Activated naive CD4-positive, alpha-beta T cell treated with Interleukin-2 at 50 U/mL for 16 hours (primary cell): ENCODE measurements at places on chromosomes 7 and 10.

DNA sequence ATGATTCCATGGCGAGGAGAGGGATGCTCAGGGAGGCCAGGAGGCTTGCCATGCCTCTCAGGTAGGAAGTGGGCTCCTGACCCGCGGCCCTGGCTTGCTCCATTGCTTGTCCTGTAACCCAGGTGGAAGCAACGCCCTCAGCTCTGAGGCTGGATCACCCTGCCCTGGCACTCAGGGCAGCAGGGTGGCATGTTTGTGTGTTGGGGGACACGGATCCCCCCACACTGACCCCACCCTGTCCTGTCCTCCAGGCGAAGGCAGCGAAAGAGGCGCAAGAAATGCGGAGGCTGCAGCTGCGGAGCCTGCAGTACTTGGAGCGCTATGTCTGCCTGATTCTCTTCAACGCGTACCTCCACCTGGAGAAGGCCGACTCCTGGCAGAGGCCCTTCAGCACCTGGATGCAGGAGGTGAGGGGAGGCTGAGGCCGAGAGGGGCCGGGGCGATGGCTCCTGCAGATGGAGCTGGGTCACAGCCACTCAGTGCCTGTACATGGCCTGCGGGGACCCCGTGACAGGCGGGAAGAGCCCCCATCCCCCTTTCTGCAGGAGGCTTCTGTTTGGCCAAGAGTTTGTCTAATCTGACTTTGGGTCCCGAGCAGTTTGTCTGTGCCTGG lies 38.3 kb downstream of the PRF1 start:
- no peak for DNase-seq

DNA sequence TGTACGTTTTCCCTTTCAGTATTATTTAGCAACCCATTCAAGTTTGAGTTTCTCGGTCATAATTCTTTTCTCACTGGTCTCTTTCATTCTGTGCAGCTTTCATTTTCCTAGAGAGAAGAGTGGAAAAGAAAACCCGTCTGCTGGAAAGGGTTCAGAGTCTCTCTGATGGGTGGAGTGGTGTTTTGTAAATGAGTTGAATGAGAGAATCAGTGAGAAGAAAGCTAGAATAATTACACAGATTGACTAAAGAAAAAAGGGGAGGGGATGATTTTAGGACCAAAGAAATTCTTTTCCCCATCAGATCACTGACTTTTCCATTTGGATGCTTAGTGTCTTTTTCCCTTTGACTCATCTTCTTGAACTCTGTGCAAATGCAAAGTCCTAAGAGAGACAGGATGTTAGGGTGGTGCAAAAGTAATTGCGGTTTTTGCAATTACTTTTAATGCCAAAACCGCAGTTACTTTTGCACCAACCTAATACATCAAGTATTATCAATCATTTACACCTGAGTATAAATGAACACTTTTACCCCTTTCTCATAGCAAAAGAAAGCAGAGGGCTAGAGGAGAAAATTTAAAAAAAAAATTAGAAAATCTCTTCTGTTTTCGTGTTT lies 242.1 kb upstream of the SP4 start:
- no peak for DNase-seq

GRCh38 chr10:130711072-130711471 lies 574.9 kb downstream of the GLRX3 start:
- DNase-seq, result no peak

- no peak for DNase-seq
These were observed 24.8 kb downstream of the WDR86 start for GRCh38 chr7:151384776-151385625.

GRCh38 chr10:7857262-7857661 lies 39.0 kb downstream of the TAF3 start:
- no peak for DNase-seq

DNA sequence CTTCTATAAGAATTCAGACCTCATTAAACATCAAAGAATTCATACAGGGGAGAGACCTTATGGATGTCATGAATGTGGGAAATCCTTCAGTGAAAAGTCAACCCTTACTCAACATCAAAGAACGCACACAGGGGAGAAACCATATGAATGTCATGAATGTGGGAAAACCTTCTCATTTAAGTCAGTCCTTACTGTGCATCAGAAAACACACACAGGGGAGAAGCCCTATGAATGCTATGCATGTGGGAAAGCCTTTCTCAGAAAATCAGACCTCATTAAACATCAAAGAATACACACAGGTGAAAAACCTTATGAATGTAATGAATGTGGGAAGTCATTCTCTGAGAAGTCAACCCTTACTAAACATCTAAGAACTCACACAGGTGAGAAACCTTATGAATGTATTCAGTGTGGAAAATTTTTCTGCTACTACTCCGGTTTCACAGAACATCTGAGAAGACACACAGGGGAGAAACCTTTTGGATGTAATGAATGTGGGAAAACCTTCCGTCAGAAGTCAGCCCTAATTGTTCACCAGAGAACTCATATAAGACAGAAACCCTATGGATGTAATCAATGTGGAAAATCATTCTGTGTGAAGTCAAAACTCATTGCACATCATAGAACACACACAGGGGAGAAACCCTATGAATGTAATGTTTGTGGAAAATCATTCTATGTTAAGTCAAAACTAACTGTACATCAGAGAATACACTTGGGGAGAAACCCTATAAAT lies 24.1 kb downstream of the ZNF37A start:
- no peak for DNase-seq
